ENCODE measurements at places on chromosomes 2 and 18. TPM values are rescaled to one million over a fixed set of nuclear protein-coding genes. Genes with fewer than 3 reads are reported as not detected.

- DNase-seq, result no peak
Measured at GRCh38 chr2:132664096-132664495, 5.9 kb downstream of the LYPD1 start.

DNA sequence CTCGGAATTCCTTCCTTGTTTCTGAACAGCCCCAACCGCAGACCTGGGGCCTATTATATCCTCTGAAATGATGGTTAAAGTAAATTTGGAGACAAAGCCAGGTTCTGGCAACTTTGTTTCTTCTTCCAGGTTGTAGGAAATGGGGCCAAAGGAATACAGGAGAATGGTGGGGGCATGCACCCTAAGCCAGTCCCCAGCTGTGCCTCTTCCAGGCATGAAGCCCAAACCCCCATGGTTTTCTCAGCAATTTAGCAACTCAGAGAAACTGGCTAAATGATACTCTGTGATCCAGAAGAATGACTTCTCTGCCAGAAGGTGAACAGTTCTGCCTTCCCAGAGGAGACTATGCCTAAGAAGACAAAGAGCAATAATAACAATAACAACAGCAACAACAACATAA is 635.0 kb upstream of the FANCL start:
- DNase-seq, result no peak

DNA sequence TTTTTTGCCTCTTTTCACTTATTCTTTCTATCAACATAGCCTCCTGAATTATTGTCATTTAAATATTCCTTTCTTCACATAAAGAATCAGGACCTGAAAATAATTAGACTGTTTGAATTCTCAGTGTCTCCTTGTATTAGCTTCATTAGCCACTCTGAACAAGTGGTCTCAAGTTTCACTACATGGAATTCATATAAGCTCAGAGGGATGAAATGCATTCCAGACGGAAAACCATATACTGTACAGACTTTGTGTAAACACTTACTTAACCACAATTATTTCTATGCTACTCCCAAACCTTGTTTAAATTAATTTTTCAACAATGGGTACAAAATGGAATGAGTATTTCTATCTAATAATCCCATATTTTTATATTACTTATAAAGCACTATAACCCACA is 53.4 kb downstream of the CHN1 start:
- no peak for DNase-seq

DNA sequence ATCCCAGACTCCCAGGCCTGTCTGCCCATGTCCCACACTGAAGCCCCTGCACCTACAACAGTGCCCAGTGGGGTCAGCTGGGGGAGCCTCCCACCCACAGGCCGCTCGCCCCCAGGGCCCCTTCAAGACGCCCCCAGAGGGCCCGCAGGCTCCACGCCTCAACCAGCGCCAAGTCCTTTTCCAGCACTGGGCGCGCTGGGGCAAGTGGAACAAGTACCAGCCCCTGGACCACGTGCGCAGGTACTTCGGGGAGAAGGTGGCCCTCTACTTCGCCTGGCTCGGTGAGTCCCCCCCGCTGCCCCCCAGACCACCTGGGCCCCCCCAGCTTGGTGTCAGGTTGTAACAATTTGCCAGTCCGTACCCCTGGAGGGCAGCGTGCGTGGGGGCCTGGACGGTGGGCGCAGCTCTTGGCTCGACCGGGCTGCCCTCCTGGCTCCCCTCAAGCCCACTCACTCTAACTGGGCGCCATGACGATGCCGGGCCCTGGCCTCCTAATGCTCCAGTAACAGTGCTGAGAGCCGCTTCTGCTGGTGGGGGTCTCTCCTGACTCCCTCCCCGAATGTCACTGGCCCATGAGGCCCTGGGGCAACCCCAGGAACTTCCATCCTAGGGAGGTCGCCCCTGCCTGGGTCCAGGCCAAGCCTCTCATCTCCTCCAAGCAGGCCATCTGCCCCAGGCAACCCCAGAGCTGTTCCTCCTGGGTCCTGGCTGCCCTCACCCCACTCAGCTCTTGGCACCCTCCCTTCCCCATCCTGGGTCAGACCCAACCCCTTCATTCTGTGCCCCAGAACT is 14.9 kb downstream of the ANO7 start:
- DNase-seq, result no peak

- no peak for DNase-seq
Measured at GRCh38 chr2:235053651-235054050, 101.8 kb downstream of the SH3BP4 start.

GRCh38 chr18:8706791-8707555 is 1.6 kb downstream of the MTCL1 start:
- peak; percentile 57 for DNase-seq

DNA sequence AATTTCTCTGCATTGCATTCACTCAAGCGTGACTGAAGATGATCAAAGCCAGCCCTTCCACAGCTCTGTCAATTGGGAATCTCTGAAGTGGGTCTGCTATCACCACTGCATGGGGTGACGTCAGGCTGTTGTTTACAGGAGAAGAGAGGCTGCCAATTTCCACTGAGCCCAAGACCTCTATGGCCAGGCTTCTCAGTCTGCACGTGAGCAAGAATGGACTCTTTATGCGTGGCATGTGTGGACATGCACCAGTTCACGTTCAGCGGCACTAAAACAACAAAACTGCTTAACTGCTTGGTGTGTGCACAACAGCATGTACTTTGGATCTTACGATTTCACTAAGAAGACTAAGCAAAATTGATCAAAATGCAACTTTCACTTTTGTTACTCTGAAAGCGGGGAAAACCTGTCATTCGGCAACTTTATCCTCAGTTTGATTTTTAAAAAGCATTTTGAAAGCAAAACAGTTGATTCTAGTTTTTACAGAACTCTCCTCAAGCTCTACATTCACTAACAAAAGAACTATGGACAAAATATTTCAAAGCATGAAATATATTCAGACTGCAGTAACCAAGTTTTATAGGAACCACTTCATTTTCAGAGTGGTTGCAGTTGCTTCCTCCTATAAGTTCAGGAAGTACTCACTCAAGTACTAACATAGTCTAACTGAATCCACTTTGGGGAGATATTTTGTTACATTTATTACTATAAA is 77.0 kb upstream of the SERTAD2 start:
- DNase-seq, result peak; percentile 74

GRCh38 chr2:8204711-8205110 is 477.1 kb upstream of the ID2 start:
- DNase-seq, result no peak

DNA sequence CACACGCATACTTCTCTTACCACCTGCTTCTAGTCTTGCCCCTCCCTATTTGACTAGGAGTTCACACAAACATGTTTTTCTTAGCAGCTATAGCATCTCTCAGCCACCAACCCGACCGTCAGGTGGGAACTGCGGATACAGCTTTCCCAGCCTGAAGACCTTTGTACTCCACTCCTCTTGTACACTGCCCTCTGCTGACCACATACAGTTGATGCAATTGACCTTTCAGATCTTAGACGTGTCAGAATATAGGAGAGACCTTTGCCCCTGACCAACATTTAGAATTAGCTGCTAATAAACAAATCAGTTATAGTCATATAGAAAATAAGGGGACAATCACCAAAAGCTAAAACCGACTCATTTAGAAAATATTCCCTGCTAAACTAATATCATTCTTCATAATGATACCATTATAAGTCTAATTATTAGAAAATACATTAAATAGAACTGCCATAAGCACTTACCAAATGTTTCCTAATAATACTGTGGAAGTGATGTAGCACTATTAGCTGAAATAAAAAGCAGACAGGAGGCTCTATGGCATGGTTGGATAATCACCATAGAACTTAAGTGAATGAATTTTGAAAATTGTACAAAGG is 208.4 kb downstream of the RAD51AP2 start:
- peak; percentile 63 for DNase-seq

The MCEE gene
- total RNA-seq, result 6.6 TPM

The COL5A2 gene
- 45.5 TPM for total RNA-seq

The DNAJC10 gene
- 202 TPM for total RNA-seq

The SLC14A1 gene
- total RNA-seq, result 0.17 TPM

The ARL6IP6 gene
- total RNA-seq, result 40.3 TPM

The CHAC2 gene
- total RNA-seq, result 10.8 TPM

Data from renal cortical epithelial cell (primary cell).